ENCODE measurements at places on chromosomes 11 and 22. TPM values are rescaled to one million over a fixed set of nuclear protein-coding genes. Genes with fewer than 3 reads are reported as not detected.

The TBX10 gene
- total RNA-seq = not detected

The IGLL5 gene
- total RNA-seq = 0.69 TPM

The XKR3 gene
- not detected for total RNA-seq

The FXYD6 gene
- total RNA-seq = 56.2 TPM

The FGF3 gene
- total RNA-seq = not detected

The SLCO2B1 gene
- 11.7 TPM for total RNA-seq

The KCNJ11 gene
- 1.4 TPM for total RNA-seq

The SPECC1L gene
- 50.3 TPM for total RNA-seq

The SLC35F2 gene
- total RNA-seq = 5.1 TPM

The KRTAP5-8 gene
- total RNA-seq = not detected

The MMP8 gene
- 1.3 TPM for total RNA-seq

The BMAL1 gene
- 16.4 TPM for total RNA-seq

The BACE1 gene
- total RNA-seq = 19.1 TPM

The OR51E2 gene
- 0.63 TPM for total RNA-seq

The LMNTD2 gene
- 0.37 TPM for total RNA-seq

The SART1 gene
- 18.9 TPM for total RNA-seq

The MYBPC3 gene
- total RNA-seq = not detected

The PRRG4 gene
- total RNA-seq = 5.1 TPM

The INSC gene
- total RNA-seq = 3.0 TPM

The OR56B1 gene
- total RNA-seq = 0.11 TPM

The ART1 gene
- total RNA-seq = not detected

The ADAMTS15 gene
- total RNA-seq = 16.4 TPM

The NTM gene
- total RNA-seq = 27.8 TPM

The UPK3A gene
- total RNA-seq = 88.9 TPM

The CD3D gene
- total RNA-seq = 0.69 TPM

The ANO9 gene
- 1.3 TPM for total RNA-seq

The PGA5 gene
- total RNA-seq = 0.69 TPM

The FAM227A gene
- total RNA-seq = 4.9 TPM

The CCDC86 gene
- 4.5 TPM for total RNA-seq

The CBLIF gene
- total RNA-seq = not detected

The NCAM1 gene
- total RNA-seq = 114 TPM

The CTSW gene
- total RNA-seq = 2.7 TPM

The PKNOX2 gene
- total RNA-seq = 6.5 TPM

The GDPD4 gene
- total RNA-seq = not detected

The CTNND1 gene
- 176 TPM for total RNA-seq

The OR6A2 gene
- 0.85 TPM for total RNA-seq

The NRGN gene
- total RNA-seq = 0.37 TPM

The CEND1 gene
- total RNA-seq = not detected

The LRRC55 gene
- total RNA-seq = 0.53 TPM

The TECTA gene
- total RNA-seq = 0.85 TPM

The CYP2D6 gene
- 0.48 TPM for total RNA-seq

The PIH1D2 gene
- 4.5 TPM for total RNA-seq

The TCP11L1 gene
- 22.7 TPM for total RNA-seq

The PRR33 gene
- not detected for total RNA-seq

The OR10A5 gene
- total RNA-seq = not detected

The FXYD2 gene
- 5.0 TPM for total RNA-seq

The PGA4 gene
- 1.2 TPM for total RNA-seq

The MS4A3 gene
- total RNA-seq = 0.69 TPM

The KDM4E gene
- total RNA-seq = not detected

The AQP11 gene
- 2.5 TPM for total RNA-seq

Data from urinary bladder (tissue), 4 donors.